ENCODE measurements at places on chromosomes 1 and 21. TPM values are rescaled to one million over a fixed set of nuclear protein-coding genes. Genes with fewer than 3 reads are reported as not detected.
A peak's percentile ranks its signal among the peaks of the same experiment; 100 is the strongest.

GRCh38 chr1:40806731-40807695 is 23.4 kb downstream of the KCNQ4 start:
- no peaks in the 10 kb centered on the region for H3K36me3 ChIP-seq
- H3K4me3 ChIP-seq = no peak overlapping the region
- peak overlapping the region; percentile 68 for H3K27ac ChIP-seq
- H3K27me3 ChIP-seq = no peaks in the 10 kb centered on the region

DNA sequence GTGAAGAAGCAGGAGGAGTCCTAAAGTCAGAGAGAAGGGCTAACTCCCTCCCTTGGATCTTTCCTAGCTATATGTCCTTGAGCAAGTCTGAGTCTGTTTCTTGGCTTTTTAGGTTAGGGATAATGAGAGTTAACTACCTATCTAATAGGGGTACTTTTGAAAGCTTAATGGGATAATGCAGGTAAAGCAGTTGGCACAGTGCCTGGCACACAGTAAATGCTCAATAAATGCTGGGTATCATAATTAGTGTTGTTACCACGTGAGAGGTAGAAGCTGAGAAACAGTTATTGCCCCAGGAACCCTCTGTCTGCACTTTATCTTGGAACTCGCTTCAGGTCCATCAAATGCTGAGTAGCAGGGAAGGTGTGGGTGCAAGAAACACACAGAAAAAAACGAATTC is 5.5 kb downstream of the LRRN2 start:
- no peaks in the 10 kb centered on the region for H3K27me3 ChIP-seq
- H3K4me1 ChIP-seq = peaks cover 13% of the 10 kb centered on the region
- H3K4me3 ChIP-seq = no peak overlapping the region

DNA sequence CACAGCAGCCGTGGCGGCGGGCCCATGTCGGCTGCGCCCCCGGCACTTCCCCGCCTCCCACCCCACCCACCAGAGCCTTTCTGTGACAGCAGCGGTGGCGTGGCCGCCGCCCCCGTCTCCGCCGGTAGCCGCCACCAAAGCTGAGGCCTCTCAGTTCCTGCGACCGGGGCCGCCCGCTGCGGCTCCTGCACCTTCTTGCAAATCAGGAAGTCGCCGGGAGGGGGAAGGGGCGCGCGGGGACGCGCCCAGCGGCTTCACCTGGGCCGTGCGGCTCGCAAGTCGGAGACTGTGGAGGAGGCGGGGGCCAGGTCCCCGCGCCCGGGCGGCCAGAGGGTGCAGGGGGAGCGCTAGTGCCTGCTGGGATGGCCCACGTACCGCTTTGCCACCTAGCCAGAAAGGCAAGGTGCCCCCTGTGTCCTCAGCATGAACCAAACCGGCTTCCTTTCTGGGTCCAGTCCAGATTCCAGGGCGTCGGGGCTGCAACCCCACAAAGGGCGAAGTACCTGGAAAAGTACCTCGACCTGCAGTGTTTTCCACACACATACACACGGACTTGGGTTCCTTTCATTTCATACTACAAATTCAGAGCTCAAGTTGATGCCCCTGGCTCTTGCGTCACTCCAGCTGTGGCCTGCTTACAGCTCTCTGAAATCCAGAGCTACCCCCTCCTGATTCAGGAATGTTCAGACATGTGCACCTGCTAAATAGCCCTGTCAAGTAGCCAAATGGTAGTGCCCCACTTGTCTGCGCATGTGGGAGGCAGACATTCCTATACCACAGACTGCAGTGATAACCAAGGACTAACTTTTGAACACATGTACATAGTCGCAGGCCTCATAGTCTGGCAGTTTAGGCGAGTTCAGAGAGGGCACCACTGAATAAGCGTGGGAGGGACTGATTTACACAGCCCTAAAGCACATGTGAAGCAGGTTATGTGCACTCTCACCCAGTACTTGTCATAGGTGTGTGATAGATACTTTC is at the start of gene DENND1B:
DENND1B (minus strand) TSS at position 199 of the 981 bp plus-strand sequence. CDS start 325 bp downstream, outside the sequence.
- peak within 1 kb of the TSS; percentile 75 for H3K4me3 ChIP-seq
- no peaks in the 10 kb centered on the region for H3K27me3 ChIP-seq
- peaks cover 39% of the 10 kb centered on the region for H3K4me1 ChIP-seq
- no peak for DNase-seq
- peak within 1 kb of the TSS; percentile 95 for H3K27ac ChIP-seq

The NTMT2 gene
- total RNA-seq = not detected

The OR10J1 gene
- total RNA-seq = not detected

The SEMA4A gene
- 18.7 TPM for total RNA-seq

The CD1D gene
- total RNA-seq = 0.49 TPM

The COL6A1 gene
- 520 TPM for total RNA-seq
